ENCODE measurements at places on chromosomes 2 and 18.

DNA sequence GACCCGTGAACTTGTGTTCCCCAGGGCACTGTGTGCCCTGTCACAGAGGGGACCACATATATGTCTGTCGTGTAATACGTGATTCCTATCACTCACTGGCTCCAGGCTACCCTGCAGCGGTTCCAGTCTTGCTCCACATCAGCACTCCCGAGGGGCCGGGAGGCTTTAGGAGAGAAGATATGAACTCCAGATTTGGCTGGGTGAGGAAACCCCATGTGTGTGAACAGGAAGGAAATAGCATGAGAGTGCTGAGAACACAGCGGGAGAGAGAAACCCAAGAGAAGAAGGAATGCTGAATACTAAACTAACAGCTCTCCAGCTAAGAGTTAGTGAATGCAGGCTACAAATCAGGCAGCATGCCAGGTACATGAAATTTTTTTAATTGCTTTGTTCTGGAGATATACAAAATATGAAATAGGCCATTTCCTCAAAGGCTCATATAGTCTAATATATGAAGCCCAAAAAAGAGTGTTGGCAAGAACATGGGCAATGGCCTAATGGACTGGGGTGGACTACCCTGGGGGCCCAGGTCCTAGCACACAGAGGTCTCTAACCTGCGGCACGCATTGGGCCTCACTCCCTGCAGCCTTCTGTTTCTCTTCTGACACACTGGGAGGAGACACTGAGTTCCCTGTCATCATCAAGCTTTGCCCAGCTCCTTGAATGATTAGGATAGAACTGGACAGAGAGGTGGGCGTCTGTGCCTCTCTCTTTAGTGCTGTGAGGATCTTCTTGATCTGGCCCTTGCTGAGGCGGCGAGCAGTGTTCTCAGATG lies 372.8 kb upstream of the RAB6C start:
- no peak for DNase-seq

- no peak for DNase-seq
Observed at GRCh38 chr2:214103276-214104001, 307.4 kb upstream of the VWC2L start.

GRCh38 chr18:27546991-27547390 lies 361.9 kb upstream of the CHST9 start:
- no peak for DNase-seq

- DNase-seq: no peak
Observed at GRCh38 chr18:31659576-31660177, 24.7 kb downstream of the B4GALT6 start.

DNA sequence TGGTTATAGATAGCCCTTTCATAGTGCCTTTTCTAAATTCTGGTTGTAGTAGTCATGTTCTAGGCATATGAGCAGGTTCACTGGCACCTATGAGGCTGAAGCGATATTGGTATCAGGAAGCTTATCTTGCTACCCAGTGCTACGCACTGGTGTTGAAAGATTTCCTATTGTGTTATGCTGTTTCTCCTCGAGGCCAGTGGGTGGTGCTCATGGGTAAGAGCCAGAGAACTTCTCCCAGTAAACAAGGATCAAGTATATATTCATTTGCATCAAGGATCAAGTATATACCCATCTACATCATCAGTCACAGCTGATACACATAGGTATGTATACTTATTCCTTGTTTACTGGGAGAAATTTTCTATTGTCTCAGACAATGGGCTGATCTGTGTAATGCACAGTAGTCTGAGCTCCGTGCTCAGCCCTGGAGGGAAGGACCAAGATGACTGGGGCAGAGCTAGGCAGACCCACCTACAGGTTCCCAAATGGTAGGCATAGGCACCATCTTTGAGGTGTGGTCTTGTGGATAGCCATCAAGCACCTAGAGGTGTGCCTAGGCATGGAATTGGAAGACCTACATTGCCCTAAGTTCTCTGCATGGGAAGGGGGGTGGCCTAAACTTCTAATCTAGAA lies 101.2 kb upstream of the GALNT13 start:
- DNase-seq: no peak

DNA sequence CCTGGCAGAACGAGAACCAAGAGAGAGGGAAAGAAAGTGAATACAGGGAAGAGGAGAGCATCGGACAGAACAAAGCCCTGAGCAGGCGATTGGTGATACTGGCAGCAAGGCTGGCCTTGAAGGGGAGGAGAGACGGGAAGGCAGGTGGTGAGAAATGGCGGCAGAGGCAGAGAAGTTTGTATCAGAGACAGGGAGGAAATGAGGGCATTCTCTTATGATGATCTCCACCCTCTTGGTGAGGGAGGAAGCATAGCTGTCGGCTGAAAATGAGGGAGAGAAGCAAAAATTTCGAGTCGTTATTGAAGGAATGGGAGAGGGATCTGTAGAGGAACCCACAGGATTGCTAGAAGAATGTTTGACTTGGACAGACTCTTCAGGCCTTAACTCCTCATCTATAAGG lies 80.6 kb downstream of the CLIP4 start:
- DNase-seq: no peak

- no peak for DNase-seq
Observed at GRCh38 chr2:144595279-144595678, 75.4 kb upstream of the ZEB2 start.

GRCh38 chr2:158079672-158080071 lies 22.0 kb upstream of the UPP2 start:
- DNase-seq: no peak

DNA sequence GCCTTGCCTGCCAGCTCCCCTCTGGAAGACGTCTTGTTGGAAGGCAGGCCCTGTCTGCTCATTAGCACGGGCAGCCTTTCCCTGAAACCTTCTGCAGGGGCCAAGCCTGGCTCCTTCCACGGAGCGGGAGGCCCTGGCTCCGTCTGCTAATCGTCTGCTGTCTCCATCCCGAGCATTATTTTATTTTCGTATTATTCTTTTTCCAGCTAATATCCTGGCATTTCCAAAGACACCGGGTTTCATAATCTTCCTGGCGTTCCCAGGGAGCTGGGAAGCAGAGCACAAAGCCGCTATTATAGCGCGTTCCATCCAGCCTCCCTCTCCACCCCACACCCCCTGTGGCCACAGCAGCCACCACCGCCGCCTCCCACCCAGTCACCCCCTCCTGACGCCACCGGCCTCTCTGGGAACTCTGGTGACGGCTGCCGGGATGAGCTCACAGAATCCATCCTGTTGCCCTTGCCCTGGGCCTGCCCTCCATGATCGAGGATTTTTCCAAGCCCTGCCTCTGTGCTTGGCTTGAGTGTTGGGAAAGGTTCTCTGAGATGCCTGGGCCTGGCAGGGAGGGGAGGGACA lies 125.5 kb downstream of the DYSF start:
- no peak for DNase-seq

DNA sequence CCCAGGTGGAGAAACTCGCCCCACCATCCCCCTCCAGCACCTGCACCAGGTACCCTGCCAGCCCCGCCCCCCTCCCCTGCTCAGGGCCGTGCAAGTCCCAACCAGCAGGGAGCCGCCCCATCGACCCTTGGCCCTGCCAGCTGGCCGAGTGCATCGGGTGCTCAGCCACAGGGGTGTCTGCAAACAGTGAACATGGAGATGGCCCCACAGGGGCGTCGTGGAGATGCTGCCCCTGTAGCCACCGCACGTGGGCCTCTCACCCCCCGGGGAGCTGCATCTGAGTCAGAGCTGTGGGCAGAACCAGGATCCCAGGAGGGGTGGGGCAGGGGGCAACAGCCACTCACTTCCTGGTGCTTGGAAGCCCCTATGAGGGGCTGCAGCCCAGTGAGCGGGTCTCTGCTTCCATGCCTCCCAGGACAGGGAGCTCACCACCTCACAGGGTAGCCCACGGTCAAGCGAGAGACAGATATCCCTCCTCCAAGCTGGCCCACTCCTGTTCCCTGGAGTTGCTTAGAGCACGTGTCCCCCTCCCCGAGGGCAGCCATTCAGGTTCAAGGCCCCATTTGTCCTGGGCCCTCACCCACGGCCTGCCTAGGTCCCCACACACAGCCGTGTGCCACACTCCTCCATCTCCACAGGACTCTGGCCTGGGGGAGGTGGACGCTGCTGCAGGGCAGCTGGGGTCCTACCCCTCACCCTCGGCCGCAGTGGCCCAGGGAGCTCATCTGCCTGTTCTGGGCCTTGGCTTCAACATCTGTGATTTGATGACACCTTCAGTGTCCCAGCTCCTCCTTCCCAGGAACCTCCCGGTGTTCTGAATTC lies 1.1 kb upstream of the MAB21L4 start:
- no peak for DNase-seq

- no peak for DNase-seq
Observed at GRCh38 chr2:60353406-60353800, 200.1 kb downstream of the BCL11A start.

DNA sequence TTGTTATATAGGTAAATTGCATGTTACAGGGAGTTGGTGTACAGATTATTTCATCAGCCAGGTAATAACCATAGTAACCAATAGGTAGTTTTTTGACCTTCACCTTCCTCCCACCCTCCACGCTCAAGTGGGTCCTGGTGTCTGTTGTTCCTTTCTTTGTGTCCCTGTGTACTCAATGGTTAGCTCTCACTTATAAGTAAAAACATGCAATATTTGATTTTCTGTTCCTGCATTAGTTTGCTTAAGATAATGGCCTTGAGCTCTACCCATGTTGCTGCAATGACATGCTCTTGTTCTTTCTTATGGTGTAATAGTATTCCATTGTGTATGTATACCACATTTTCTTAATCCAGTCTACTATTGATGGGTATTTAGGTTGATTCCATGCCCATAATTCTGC lies 233.7 kb upstream of the EPC2 start:
- DNase-seq: no peak

DNA sequence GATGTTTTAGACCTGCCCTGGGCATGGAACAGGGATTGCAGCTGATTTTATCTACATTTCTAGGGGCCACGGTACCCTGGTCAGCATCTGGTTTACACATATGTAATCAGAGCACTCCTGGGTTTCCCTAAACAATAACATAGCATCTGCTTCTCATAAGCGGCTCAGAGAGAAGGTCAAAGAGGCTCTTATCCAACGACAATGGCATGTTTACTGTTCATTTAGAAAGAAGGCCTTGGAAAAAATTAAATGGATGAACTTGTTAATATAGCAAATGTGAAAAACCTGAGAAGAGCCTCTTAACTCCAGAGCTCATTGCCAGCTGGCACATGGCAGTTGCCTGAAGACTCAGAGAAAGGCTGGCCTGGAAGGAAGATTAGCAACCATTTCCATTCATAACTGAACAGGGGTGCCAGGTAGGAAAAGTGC lies 202.8 kb upstream of the THUMPD2 start:
- DNase-seq: no peak

- no peak for DNase-seq
Observed at GRCh38 chr18:59054496-59055287, 85.0 kb upstream of the SEC11C start.

- DNase-seq: no peak
Observed at GRCh38 chr2:128395640-128396499, 77.2 kb upstream of the HS6ST1 start.

GRCh38 chr18:63753676-63754075 lies 21.5 kb upstream of the SERPINB7 start:
- DNase-seq: no peak

DNA sequence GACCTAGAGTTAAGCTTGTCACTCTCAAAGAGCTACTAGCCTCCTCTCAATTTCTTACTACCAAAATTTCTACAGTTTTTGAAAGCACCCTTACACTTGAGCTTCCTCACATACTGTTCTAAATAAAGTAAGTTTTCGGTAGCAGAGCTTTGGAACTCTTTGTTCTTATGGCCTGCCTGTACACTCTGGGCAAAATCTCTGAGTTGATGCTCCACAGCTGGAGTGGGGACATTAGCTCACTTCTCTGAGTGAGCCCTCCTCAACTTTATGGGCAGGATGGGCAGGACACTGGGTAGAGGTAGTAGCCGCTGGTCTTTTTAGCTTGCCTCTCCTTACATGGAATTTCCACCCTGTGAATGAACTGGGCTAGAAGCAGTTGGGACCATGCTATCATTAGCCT lies 127.8 kb downstream of the FAM210A start:
- DNase-seq: no peak

DNA sequence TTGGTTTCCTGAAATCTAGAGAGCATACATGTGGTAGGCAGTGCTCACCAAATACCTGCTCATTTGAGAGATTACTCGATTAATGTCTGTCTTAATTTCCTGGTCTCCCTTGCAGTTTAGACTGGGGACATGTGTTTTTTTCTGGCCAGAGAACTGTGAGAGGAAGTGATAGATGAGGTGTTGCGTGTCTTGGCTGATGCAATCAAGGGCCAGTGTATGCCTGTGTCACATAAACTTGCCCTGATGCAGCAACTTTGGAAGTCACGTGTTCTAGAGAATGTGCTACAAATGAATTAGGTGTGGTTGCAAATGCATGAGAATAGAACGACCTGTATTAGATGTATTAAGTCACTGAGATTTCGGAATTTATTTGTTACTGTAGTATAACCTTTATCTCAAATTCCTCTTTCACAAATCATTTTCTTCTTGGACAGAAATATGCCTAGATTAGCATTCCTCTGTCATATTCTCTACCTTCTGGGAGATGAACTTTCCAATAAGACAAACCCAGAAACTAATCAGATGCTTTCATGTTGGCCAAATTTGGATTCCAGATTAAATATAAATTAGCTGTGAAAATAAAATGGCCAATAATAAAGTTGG lies 9.9 kb upstream of the IL1A start:
- DNase-seq: no peak

GRCh38 chr2:74583504-74583903 lies 29.0 kb downstream of the DOK1 start:
- DNase-seq: no peak

DNA sequence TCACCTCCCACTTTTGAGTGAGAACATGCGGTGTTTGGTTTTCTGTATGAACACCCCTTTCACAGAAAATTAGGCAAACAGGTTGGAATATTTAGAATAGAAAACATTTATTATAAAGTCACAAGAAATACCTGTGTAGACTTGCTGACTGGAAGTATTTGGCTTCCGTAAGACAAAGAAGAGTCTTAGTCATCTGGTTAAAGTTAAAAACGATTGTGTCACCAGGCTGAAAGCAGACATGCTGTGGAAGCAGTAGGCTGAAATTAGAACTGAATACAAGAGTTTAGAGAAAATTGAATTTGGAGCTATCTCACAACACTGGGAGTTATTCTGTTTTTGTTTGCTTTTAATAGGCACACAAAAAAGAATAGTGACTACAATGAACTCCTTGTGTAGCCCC lies 16.2 kb upstream of the CLASP1 start:
- DNase-seq: no peak

DNA sequence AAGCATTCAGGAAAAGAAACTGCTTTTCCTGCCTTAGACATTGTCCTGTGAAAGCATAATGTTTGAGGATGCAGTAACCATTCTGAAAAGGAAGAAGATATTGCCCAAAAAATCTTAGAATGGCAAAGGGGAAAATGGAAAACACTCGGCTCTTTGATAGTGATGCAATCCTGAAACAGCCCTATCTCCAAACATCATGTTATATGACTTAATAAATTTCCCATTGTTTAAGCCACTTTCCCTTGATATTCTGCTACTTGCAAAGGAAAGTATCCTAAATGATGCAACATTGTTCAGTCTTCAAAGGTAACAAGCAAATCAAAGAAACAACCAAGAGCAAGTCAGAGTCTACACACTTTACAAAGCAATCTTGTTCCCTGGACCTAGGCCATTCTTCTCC lies 78.5 kb downstream of the EXOC6B start:
- no peak for DNase-seq

All from central memory CD8-positive, alpha-beta T cell (primary cell).